ENCODE measurements at places on chromosomes 4 and X.

DNA sequence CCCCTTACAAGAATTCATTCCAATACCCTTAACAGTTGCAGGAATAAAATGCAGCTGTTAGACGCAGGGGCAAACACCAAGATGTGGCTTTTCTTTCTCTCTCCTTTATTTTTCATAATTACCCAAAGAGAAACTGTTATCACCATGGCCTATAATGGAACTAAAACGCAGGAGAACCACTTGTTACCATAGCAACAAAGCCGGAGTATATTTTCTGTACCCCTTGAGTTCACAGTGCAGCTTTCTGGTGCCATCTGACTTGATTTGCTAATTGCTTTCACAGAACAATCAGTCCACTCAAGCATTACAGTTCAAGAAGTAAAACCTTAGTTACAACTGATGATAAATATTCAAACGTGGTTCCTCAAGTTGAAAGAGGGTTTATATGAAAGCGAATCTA is 157.9 kb downstream of the AMELX start:
- DNase-seq: no peak

DNA sequence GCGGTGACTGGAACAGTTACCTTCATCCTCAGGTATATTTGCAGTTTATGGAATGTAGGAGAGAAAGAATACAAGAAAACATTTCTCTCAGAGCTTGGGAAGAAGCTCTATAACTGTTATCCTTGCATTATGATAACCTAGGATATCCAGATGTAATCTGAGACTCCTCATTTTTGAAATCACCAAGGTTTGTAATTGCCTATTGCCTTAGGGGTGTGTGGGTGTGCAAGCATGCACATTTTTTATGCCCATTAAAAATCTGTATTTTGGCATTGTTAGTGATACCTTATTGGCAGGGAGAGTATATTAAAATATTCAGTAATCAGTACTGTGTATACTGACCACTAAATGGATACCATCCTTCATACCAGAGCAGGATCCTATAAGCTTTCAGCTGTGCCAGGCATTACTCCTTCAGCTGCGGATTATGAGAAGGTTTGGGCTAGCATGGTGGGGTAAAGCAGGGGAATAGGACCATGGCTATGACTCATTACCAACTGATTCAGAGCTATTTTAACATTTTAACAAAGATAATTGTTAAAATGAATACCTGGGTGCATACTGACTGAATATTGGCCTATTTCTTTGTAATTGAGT is 8.3 kb downstream of the SEC24B start:
- DNase-seq: no peak

GRCh38 chrX:69298466-69299140 is 133.3 kb upstream of the PJA1 start:
- DNase-seq: no peak

DNA sequence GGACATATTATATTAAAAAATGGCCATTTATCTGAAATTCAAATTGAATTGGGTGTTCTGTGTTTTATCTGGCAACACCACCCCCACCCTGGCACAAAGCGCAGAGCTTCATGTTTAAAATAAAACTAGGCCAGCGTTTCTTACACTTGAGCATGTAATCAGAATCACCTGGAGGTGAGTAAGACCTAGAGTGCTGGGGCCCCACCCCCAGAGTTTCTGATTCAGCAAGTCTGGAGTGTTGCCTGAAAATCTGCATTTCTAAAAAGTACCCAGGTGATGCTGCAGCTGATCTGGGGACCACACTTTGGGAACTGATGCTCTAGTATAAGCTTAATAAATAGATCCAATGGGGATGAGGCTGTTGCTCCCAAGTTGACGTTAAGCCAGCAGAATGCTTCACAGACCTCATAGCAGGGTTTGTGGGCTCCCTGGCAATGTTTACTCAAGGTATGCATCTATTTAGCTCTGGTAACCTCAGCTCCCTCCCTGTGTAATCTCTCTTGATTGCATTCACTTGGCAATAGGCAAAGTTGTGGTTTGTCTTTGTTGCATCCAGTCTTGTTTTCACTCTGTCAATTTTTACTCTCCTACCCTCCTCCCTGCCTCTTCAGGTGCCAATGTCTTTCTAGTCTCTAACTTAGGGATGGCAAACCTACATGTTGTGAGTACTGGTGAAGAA is 99.8 kb upstream of the TEX13D start:
- no peak for DNase-seq

DNA sequence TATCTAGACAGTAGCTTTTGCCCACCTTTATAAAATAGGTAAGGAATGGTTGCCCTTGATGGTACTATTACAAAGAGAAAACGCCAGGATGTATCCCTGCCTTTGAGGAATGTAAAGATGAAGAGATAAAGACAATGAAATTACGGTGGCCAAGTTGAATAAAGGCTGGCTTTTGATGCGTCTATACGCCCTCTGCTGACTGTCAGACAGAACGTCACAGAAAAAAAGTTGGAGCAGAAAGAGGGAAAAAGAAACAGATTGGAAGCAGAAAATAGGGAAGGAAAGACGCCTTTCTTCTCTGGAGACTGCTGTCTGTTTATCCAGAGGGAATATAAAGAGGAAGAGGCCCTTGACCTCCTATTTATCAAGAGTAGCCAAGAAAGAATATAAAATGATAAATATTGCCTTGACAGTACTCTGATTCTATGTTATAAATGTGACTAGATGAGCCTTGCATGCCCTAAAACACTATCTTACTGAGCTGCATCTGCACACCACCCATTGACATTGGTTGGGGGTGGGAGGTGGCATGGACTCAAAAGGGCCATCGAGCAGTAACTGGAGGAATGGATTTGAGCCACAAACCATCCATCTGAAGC is 30.6 kb downstream of the PCDH19 start:
- DNase-seq: no peak

GRCh38 chr4:106454581-106454980 is 86.0 kb upstream of the GIMD1 start:
- no peak for DNase-seq

DNA sequence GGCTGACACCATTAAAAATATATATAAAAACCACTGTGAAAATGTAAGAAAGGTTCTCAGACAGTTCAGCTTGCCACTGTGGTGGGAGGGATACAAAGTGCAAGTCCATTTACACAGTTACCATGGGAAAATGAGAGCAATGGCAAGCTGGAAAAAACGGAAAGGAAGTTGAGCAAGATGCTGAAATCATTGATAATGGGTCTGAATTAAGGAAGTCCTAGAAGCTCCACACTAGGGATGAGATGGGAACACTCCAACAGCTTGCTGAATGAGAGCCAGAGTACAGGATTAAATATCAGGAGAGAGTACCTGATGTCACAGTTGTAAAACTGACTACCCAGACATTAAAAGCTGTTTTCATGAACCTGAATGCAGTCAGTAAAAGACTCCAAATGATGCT is 218.6 kb downstream of the PRDM5 start:
- no peak for DNase-seq

- DNase-seq: no peak
Observed at GRCh38 chrX:70132877-70133302, 357 bp upstream of the IGBP1 start.

DNA sequence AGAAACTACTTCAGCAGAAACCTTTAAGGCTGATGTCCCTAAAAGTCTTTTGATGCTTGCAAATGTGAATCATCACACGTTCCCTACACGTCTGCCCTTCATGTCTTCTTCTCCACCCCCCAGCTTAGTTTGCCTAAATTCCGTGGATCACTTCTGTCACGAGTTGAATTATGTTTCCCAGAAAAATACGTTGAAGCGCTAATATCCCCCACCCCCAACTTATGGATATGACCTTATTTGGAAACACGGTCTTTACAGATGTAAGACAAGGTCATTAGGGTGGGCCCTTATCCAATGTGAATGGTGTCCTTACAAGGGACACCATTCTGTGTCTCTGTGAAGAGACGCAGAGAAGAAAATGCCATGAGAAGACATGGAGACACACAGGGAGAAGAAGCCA is 2.1 kb upstream of the ZNF518B start:
- DNase-seq: no peak

GRCh38 chr4:102842367-102842766 is 15.0 kb upstream of the UBE2D3 start:
- DNase-seq: no peak

- DNase-seq: no peak
Observed at GRCh38 chr4:78162821-78163220, 105.7 kb downstream of the FRAS1 start.

GRCh38 chr4:78776079-78776728 is at the start of gene BMP2K:
TSS of gene BMP2K (plus strand) at chr4:78776350. CDS start at chr4:78776544, 194 bp downstream.
- DNase-seq: peak; percentile 79

- peak; percentile 55 for DNase-seq
Observed at GRCh38 chrX:130170752-130171445, 863 bp upstream of the RAB33A start.

DNA sequence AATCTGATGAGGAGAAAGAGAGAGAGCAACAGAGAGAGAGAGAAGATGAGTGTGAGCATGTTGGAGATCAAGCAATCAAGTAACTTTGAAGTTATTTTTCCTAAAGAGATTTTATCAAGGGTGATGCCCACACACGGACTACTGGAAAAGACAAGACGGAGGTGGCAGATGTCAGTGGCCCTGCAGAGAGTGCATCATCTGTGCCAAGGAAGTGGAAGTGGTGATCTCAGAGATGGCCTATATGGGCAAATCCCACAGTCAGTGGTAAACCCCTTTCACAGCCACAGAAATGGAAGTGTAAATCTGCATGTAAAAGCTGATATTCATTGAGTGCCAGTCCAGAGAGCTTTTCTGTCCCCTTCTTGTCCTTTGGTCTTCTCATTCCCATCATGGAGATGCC is 577.2 kb upstream of the AADAT start:
- no peak for DNase-seq

GRCh38 chrX:106415276-106415895 is 196.4 kb upstream of the RADX start:
- DNase-seq: peak; percentile 12

DNA sequence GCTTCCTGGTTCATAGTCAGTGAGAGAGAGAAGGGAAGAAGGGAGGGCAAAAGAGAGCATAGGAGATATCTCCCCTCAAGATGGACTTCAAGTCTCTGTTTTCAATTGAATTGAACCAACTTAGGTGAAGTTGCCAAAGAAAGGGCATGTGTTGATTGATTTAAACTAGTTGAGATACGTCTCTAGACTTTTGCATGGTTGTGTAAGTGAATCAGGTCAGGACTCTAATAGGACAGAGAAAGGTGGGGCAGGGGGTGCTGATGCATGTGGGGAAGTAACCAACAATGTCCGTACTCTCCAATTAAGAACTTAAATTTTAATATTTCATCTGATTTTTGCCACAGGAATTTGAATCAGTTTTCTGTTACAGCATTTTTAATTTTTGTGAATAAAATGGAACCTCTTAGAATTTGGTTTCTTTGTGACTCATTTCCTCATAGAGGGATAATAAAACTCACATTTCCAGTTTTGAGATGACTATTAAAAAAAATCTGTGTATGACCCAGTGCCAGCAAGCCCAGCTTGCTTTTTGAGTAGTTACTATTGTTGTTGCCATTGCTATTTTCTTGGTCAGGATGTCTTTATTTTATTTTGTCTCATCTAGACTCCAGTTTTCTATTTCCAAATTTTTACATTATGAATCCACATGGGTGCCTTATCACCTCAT is 37.3 kb downstream of the SLIT2 start:
- peak; percentile 12 for DNase-seq

GRCh38 chrX:122269243-122269781 is 914.8 kb upstream of the GRIA3 start:
- no peak for DNase-seq

DNA sequence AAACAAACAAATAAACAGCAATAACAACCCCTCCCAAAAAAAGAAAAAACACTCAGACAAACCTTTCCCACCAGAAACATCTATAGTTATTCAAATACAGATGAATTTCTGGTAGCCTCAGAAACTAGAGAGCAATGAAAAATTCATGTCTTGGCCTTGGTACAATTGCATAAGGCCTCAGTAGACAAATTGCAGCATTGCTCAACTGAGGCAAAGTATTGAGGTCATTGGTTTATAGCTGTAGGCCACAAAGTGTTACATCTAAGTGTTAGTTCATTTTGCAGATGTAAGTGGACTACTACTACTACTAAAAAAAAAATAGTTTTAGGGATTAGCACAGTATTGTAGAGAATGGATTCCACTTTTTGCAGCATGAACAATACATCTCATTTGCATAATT is 2268.3 kb downstream of the ARAP2 start:
- DNase-seq: no peak

- no peak for DNase-seq
Observed at GRCh38 chr4:12924253-12924652, 559.9 kb downstream of the RAB28 start.

- no peak for DNase-seq
Observed at GRCh38 chr4:40224432-40224831, 27.6 kb downstream of the RHOH start.

GRCh38 chr4:11179796-11180195 is 248.9 kb downstream of the HS3ST1 start:
- no peak for DNase-seq

GRCh38 chr4:52648836-52649235 is 10.3 kb downstream of the USP46 start:
- DNase-seq: no peak

DNA sequence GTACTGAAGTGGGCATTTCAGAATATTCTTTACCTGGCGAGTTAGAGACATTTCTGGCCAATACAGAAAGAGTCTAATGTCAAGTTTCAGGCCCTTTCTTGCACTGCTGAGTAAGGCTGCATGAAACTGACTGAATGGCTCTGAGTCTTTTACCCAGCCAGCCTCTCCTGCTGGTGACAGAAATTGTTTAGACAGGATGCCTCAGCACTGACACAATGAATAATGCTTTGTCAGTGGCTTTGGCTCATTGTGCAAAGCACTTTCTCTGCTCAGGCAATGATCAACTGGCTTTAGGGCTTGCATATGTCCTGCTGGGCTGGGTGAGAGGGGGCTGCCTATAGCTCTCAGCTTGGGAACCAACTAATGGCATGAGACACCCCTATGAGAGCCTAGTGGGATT is 45.5 kb downstream of the CLNK start:
- no peak for DNase-seq

GRCh38 chrX:39310891-39311290 is 509.6 kb downstream of the MID1IP1 start:
- no peak for DNase-seq

- no peak for DNase-seq
Observed at GRCh38 chrX:11242704-11243103, 50.5 kb upstream of the AMELX start.

DNA sequence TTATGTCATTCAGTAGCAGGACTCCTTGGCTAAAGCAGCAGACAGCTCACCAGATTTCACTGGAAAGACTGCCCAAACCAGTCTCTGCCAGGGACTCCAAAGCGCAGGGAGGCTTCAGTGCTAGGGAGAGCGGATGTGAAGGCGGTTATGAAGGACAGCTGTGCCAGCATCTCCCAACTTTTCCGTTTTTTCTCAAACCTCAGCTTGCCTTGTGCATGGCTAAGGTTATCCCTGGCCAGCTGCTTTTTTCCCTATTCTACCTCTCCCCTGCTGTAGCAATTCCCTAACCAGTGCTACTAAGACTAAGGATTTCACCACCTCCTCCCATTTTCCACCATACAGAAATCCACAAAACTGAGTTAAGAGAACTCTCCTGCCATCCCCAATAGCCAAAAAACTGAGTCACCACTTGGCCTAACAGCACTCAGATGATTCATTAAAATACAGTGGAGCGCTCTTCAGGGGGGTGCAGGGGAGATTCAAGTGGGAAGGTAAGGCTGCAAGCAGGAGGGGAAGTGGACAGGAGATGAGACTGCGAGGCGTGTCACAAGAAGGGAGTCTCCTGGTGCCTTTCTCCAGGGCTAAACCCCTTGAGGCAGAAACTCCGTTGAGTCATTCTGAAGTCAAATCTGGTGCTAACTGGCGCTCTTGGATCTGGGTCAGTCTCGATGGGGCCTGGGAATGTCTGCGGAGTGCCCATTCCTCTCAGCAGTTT is 90.7 kb downstream of the PALLD start:
- peak; percentile 58 for DNase-seq

GRCh38 chr4:138311771-138312535 is 69.8 kb upstream of the SLC7A11 start:
- no peak for DNase-seq
